MV-4-11 (cell line): ENCODE measurements at places on chromosomes 7 and 10.

GRCh38 chr7:102872460-102872859 is 40.3 kb upstream of the LRRC17 start:
- no peak for DNase-seq

- no peak for DNase-seq
Measured at GRCh38 chr10:108443636-108444035, 1279.1 kb upstream of the SORCS1 start.

- DNase-seq, result no peak
Measured at GRCh38 chr7:8462309-8462708, 28.9 kb downstream of the NXPH1 start.

- peak; percentile 36 for DNase-seq
Measured at GRCh38 chr10:30639946-30640786, 10.6 kb upstream of the LYZL2 start.

- DNase-seq, result no peak
Measured at GRCh38 chr10:47114680-47115186, 185.3 kb upstream of the GDF10 start.

DNA sequence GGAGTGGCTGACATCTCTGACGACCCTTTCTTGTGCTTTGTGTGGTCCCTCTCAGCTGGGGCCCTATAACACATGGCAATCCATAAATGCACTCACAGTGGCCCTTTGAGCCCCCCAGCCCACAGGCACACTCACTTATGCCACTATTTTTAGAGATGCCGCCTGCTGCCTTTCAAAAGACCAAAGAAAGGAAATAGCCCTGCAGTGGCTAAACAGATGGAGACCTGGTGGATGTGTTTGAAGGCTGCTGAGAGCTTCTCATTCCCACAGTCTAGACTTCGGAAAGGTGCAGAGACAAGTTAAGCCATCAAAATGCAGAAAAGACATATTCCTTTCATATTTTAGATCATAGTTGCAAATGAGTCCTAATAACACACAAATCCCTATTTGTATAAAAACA is 42.0 kb upstream of the PDZD8 start:
- DNase-seq, result no peak

DNA sequence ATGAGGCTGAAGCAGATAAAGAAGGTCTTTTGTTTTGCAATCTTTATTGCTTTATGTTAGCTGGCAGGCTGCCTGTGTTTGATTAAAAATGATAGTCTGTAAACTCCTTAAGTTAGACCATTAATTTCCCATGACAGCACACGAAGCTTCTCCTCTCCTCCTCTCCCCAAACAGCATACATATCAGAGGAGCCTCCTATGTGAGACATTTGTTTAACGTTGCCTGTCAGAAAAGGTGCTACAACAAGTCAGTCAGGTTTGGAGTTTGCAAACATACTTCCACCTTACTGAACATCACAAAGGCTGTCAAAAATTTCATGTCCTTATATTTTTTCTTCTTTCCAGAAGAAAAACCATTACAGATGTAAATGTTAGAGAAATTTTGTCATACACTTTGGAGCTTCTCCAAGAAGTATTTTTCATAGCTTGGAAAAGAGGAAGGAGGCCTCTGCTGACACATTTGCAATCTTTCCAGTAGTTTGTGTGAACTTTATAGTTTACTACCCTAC is 393.1 kb downstream of the EXOC4 start:
- peak; percentile 70 for DNase-seq
